ENCODE measurements at places on chromosomes 4 and X.

DNA sequence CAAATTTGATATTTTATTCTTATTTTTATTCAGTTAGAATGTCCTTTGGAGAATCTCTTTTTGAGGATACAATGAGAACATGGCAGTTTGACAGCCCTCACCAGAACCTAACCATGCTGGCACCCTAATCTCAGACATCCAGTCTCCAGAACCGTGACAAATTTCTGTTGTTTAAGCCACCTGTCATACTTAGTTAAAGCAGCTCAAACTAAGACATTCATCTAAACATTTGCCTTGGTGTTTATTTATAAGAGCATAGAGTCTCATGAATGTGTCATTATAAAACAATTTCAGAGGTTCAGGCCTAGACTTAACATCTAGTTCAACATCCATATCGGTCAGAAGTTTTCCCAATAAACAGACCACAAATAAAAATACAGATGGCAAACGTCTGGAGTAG is 125.1 kb upstream of the FUNDC1 start:
- no peak for DNase-seq

GRCh38 chrX:1581132-1581531 is 10.3 kb upstream of the AKAP17A start:
- DNase-seq = peak; percentile 79

DNA sequence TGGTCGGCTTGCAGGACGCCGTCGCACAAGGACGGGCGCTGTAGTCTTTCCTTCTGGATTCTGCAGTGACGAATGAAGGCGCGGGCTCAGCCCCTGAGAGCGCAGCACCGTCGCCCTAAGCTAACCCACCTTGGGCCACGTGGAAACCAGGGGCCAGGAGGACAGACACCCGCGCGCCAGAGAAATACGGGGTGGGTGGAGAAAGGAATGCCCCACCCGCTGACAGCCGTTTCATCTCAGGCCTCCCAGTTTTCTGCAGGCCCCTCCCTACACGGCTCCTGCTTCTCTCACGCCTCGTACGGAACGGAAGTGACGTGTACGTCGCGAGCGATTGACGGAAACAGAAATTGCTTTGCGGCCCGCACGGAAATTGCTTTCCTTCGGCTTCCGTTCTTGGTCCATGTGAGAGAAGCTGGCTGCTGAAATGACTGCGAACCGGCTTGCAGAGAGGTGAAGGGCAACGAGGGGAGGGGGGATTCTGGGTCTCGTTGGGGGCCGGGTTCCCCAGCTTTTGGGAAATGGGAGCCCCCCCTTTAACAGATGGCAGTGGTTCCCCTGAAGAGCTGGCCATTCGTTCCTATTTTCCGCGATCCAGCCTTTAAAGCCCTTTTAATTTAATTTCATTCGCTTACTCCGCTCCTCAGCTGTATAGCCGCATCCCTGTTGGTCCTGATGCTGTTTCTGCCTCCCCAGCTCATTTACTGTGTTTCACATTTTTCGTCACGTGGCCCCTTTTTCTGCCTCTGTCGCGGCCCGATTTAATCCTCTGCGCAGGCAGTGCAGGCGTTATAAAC is at the start of gene UTP14A:
UTP14A (plus strand) TSS at position 378 of the 794 bp plus-strand sequence; CDS start at position 425, 47 bp downstream.
- DNase-seq = peak; percentile 79

DNA sequence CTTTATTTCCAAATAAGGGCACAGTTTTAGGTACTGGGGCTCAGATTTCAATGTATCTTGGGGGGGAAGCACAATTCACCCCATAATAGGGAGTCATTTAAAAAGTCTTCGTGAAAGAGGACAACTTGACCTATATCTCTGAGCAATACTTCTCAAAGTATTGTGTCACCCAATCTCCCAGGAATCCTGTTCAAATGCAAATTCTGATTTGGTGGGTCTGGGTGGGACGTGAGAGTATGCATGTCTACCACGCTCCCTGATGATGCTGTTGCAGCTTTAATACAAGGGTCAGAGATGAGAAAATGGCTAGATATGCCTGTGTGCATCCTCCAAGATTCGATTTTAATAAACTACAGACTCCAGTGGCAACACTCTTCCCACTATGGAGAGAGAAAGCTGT is 514.8 kb downstream of the BCOR start:
- no peak for DNase-seq

GRCh38 chr4:101277671-101278070 is 69.7 kb downstream of the PPP3CA start:
- no peak for DNase-seq

GRCh38 chrX:125398959-125399440 is 79.3 kb downstream of the TEX13C start:
- DNase-seq = no peak

DNA sequence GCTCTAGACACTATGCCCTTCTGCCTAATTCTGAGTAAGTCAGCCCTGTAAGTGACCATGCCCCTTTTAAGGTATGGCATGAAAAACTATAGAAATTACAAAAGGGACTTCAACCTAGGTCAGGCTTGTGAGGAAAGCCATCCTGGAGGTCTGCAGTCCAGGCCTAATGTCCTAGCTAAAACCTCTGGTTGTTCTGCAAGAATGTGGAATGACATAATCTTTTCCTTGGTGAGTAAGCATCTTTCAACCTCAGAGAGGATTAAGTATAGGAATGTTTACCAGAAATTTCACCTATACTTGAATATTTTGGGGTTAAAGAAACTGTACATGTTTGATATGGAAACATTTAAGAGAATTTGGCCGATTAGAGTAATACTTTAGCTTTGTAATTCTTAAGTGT is 23.8 kb upstream of the HPSE start:
- no peak for DNase-seq

DNA sequence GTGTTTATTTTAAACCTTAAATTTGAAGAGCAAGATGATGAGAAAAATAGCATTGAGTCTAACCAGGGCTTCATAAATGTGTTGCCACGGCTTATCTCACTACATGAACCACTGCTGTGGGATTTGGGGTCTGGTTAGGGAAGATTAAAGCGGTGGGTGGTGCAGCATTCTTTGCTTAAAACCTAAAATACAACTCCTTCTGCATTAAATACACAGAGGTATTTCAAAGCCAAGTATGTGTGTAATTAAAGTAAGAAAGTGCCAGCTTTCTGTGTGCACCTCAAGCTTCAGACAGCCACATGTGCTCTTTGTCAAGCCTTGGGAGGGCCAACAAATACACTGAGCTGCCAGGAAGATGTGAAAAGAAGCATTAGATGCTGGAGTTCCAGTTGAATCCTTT is 128.0 kb downstream of the CPE start:
- DNase-seq = no peak

DNA sequence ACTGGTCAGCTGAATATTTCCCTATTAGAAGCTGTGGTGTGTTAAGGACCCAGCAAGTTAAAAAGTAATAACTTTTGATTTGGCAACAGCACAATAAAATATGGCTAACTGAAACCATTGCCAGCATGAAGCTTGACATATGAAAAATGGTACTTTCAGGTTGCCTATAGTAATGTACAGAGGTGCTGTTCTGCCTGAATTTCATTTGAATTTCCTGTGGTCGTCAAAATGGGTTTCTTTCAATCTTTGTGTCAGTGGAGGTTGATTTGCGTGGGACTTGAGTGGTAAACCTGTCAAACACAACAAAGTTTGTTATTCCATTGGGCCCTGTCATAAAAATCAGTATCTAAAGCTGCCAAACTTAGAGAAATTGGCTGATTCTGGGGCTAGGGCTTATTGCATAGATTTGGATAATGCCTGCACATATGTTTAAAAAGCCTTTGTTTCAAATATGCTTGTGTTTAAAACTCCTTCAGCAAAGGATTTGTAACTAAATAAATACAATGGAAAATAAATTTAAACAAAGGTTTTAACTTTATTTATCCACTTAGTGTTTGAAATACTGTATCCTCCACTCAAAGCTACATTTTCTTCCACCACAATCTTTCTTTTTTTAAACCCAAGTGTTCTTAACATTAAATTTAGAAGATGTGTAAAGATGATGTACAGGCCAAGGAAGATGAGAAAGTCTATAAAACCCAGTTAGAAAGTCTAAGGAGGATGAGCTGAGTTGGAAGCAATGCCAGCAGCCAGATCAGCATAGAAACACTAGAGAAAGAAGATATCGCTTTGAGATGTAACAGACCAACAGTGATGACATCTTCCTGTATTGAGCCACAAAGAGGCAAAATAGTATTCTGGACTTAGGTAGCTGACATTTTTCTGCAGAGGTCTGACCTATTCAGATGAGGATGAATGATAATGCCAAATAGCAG is 134.8 kb upstream of the GIMD1 start:
- DNase-seq = no peak

DNA sequence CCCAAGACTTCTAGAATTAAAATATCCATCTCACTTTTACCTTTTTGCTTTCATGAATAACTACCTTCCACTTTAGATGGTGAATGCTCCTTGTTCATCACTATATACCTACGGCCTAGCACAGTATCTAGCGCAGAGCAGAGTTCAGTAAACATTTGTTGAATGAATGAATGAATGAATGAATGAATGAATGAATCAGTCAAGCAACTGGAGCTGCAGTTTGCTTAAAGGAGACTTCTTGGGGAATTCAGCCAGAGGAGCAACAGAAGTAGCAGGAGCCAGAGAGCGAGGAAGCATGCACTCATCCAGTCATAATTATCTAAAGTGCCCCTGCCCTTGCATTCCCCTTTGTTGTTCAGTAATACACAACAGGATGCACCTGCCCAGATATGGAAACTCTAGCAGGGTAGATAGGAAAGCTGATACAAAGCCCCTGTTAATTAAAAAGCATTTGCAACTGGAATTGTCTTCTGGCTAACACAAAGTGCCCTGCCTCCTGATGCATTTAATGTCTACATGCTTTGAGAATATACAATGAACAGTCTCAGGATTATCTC is 103.0 kb upstream of the MBNL3 start:
- DNase-seq = no peak

GRCh38 chr4:7330031-7330596 is 104.6 kb downstream of the PSAPL1 start:
- DNase-seq = no peak

- no peak for DNase-seq
These were observed 349.1 kb upstream of the DDX53 start for GRCh38 chrX:22650691-22651090.

DNA sequence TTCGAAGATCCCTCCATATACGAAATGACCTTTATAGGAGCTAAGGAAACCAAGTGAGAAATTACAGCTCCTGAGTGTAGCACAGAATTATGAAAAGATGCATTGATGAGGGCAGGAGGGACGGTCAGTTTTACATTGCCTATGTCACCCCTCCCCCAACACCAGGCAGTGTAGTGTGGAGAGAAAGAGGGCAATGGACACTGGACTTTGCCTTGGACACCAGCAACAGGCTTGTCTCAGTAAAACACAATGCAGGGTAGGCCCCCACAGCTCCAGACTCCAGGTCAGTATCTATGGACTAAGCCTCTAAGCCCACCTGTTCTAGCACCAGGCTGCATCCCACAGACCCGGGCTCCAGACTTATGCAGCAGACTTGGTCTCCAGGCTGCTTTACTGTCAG is 16.5 kb downstream of the APOOL start:
- DNase-seq = no peak

DNA sequence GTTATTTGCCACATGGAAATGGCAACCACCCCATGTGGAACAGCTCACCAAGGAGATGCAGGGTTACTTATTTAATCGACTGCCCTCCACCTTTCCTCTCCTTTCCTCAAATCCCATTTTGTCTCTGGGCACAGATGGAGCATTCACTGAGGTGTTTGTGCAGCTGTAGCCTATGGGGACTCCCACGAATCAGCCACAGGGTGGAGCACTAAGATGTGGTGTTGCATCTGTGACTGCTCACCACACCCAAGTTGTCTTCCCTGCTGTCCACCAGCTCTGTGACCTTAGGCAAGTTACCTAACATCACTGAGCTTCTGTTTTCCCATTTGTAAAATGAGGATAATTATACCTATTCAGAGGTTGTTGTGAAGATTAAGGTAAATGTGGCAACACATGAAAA is 252.4 kb upstream of the CPEB2 start:
- DNase-seq = no peak

DNA sequence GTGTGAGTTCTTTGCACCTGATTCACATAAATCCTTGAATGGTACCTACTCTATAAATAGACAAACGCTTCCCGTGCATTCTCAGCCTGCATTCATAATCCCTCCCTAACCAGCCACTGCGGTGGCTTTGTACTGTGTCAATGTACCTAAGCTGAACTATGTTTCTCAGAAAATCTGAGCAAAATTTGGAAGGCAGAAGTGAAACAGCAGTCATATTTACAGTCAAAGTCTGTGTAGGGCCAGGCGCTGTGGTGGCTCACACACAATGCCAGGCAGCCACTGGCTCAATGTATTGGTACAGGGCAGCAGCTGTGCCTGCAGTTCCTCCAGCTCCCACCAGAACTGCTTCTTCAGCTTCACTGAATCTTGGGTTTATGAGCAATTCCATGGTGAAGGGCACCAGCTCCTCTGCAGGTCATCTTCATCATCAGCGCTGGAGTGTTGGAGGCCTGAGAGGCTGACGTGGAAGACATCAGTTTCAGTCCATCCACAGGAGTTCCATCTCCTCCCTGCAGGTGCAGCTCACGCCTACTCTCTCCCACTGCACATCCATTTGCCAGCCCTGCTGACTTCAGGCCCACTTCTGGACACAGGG is 32.3 kb upstream of the IRF2 start:
- no peak for DNase-seq

GRCh38 chrX:85851418-85851817 is 195.9 kb downstream of the CHM start:
- no peak for DNase-seq

DNA sequence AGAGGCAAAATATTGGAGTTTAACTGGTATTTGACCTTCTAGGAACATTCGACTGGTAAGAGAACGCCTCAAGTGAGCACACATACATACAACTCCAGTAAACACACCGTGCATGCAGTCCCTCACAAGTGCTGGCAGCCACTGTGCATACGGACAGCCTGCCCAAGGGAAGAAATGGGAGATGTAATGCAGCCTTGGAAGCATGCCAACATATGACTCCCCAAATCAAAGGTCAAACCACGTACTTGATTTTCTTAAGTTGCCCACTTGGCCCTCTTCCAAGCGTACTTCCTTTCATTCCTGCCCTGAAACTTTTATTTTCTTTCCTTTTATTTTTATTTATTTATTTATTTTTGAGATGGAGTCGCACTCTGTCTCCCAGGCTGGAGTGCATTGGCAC is 206.6 kb downstream of the SPRY1 start:
- no peak for DNase-seq

DNA sequence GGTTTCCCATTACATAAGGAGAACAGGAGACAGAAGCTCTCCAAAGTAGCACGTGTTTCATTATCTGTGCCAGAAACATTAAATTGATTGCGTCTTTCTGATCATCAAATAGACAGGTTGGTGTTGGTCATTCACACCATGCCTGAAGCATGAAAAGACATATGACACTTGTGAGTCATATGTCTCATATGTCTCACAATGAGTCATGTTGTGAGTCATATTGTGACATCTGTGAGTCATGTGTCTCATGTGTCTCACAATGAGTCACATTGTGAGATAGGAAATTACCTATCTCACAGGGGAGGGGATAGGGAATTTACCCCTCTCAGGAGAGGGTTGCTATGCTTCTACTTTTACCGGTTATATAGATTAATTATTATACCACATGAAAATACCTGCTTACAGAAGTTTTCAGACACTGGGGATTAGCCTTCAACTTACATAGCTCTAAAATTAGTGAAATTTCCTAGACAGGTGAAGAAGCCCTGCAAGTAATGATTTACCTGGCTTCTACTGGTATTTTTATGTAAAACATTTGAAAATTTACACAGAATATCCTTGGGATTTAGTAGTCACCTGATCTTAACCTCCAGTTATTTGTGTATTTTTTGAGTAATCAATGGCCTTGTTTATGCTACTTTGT is 80.8 kb downstream of the NPFFR2 start:
- no peak for DNase-seq
